ENCODE measurements at places on chromosomes 3 and 15. TPM values are rescaled to one million over a fixed set of nuclear protein-coding genes. Genes with fewer than 3 reads are reported as not detected.

DNA sequence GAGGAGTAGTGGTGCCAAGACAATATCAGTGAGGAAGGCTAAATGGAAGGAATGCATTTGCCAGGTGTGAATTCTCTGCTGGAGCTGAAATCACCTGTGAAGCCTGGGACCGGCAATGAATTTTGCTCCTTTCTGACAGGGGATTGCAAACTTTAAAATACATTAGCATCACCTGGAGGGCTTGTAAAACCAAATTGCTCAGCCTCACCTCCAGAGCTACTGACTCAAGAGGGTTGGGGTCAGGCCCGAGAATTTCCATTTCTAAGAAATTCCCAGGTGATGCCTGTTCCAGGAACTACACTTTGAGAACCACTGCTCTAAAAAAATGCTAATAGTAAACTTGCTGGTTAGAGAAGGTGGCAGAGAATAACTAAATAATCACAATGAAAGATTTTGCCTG, 445.6 kb upstream of the RBMS3 start:
- no peak for DNase-seq

GRCh38 chr3:159982442-159982974, 6.1 kb upstream of the IL12A start:
- no peak for DNase-seq

DNA sequence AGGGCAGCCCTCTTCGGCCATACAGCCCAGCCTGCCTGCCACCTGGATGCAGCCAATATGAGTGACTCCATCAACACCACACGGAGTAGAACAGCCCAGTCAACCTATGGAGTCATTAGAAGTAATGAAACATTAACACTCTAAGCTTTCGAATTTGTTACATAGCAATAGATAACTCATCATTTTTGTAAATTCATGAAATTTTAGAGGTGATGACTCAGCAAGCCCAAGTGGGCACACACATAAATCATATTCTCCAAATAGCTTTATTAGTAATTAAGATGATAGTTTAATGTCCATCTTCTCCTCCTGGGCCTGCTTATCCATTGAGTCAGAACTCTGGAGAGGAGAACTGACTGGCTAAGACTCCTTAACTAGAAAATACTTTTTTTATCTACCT, 335.0 kb upstream of the KCNH8 start:
- DNase-seq: no peak

GRCh38 chr15:77783636-77784035, 150.9 kb upstream of the LINGO1 start:
- DNase-seq: no peak

DNA sequence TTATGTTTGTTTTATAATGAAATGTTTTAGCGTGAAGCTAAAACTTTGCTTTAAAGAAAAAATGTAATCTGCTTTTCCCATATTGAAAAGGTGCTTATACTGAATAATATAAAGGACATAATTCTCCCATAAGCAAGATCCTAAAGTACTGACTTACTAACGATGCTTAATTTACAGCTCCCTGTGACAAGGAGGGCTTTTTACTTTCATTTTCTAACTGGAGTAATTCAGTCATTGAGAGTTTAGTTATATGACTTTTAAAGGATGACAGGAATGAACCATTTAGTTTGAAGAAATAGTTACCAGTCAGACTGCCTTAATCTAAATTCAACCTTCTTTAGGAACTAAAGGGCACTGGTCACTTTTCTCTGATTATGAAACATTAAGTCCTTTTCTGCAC, 19.3 kb upstream of the ZPLD1 start:
- no peak for DNase-seq

DNA sequence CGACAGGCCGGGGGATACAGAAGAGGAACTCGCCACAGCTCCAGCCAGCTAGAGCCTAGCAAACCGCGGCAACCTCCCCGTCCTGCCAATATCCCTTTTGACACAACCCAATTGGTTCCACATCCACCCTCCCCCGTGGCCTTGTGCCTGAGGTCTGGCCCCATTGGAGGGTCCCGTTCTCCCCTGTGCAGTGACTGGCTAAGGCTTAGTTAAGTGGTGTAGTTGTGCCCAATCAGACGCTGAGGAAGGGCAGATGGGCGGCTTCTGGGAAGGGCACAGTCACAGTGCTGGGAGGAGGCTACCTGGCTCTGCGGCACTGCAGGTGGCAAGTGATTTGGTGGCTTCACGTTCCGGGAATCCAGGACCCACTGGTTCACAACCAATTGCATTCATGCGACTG, 78.6 kb downstream of the SNRK start:
- no peak for DNase-seq

GOLGA8M gene
- 1.7 TPM for polyA plus RNA-seq
